Glutamatergic neuron (in vitro differentiated cells): ENCODE measurements at places on chromosomes 1 and 21.
A peak's percentile ranks its signal among the peaks of the same experiment; 100 is the strongest.

DNA sequence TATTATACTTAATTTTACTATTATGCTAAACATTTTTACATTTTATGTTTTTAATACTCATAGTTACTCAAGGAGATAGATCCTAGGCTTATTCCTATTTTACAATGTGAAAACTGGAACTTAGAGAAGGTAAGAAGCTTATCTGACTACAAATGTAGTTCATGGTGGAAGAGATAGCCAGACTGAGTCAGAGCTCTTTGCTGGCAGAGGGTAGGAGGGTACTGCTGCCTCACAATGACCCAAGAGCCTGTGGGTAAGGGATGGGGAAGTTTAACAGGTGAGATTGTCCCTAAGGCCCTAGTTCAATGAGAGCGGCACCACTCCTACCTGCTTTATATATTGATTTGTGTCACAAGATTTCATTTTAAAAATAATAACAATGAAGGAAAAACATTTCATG is 34.1 kb upstream of the NEK7 start:
- DNase-seq = no peak

DNA sequence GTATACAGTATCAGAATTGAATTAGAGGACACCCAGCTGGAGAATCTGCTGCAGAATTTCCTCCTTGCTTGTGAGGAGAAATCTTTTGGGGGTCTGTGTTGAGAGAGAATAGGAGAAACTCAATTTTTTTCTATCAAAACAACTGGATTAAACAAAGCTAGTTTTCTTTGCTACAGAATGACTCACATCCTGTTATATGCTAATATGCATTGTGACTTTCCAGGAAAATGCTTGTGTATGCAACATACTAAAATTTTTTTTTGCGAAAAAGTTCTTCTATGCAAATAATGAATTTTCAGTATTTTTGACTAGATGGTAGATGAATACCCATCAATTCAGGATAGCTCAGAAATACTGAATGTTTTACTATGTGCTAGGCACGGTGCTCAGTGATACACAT is 2.2 kb downstream of the VAMP4 start:
- no peak for DNase-seq

DNA sequence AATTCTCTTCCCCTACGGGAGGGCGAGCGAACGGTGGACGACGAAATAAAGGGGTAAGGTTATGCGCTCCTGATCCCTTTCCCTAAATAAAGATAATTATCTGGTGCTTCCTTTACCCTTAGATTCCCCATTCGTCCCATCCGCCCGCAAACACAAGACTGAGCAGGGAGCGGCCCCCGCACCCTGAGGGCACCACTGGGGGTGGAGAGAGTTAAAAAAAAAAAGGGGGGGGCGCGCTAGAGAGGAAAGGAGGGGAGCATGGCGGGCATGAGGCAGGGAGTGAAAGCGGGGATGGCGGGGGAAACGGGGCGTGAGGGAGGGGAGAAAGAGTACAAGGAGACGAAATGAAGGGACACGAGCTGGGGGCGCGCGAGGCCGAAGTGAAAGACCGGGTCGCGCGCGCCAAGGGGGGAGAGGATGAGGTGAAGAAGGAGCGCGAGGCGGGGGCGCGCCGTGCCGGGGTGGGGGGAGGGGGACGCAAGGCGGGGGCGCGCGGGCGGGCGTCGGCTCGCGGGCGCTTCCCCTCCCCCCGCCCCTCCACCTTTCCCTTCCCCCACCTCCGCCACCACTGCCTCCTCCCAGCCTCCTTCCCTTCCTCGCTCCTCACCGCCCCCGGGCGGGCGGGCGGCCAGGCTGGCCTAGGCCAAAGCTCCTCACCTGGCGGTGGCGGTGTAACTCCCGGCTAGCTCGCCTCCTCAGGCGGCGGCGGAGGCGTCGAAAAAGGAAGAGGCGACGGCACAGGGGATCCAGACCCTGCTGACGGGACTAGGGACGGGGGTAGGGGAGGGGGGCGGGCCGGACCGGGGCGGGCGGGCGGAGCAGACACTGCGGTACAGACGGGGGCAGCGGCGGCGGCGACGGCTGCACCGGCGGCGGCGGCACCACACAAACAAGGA is 448 bp downstream of the GATAD2B start:
- peak; percentile 76 for DNase-seq

GRCh38 chr1:49340576-49340975 is 563.9 kb upstream of the BEND5 start:
- DNase-seq = no peak

- no peak for DNase-seq
These were observed 15.1 kb upstream of the RBM8A start for GRCh38 chr1:145942405-145942804.

GRCh38 chr1:98232678-98233077 is 311.8 kb upstream of the DPYD start:
- no peak for DNase-seq

GRCh38 chr1:91732291-91733107 is 153.5 kb downstream of the TGFBR3 start:
- DNase-seq = no peak

GRCh38 chr1:97738270-97738669 is 182.6 kb downstream of the DPYD start:
- DNase-seq = no peak

DNA sequence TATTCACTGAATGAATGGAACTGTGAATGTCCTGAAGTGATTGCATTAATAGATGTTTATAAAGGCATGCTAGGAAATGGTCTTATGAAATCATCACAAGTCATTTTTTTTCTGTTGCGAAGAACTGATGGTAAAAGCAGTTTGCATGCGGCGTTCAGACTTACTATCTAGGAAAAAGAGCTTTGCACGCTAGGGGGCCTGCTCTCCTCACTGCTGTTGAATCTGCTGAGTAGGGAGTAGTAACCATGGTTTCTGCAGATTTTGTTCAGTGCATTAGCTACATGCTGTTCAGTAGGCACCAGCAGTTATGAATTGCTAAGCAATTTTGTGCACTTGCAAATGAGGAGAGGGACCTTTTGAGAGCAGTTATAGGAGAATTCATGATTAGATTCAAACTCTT is 57.9 kb downstream of the CENPF start:
- peak; percentile 37 for DNase-seq

DNA sequence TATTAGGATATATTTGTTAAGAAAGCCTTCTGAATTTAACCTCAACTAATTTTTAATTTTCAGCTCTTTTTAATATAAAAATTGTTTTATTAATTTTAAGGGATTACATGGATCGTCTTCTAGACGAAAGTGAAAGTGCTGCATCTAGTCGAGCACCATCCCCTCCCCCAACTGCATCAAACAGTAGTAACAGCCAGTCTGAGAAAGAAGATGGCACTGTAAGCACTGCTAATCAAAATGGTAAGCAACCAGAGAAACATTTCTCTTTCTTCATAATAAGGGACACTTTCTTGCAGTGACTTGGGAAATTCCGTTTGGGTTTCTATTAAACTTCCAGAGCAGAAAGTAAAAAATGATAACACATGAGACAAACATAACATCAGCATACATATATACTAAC is 56.9 kb downstream of the MIER1 start:
- no peak for DNase-seq
